ENCODE measurements at places on chromosomes 5 and 9.
A peak's percentile ranks its signal among the peaks of the same experiment; 100 is the strongest.

GRCh38 chr5:81749561-81750307 lies 1.2 kb downstream of the SSBP2 start:
- DNase-seq: peak; percentile 17

DNA sequence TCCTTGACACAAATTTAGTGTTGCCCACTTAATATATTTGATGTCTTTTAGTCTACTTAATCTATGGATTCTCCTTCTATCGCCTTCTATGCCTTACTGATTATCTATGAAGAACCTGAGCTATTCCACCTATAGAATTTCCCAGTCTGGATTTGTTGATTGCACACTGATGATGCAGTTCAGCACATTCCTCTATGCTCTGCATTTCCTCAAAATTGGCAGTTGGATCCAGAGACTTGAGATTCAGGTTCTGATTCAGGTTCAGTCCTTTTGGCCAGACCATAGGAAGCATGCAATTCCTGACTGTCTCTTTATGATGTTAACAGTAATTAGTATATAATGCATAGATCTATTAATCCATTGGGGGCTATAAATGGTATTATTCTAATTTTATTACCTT lies 13.8 kb downstream of the SLC22A5 start:
- no peak for DNase-seq

- DNase-seq: no peak
Observed at GRCh38 chr9:75105019-75105540, 16.8 kb downstream of the OSTF1 start.

- DNase-seq: no peak
Observed at GRCh38 chr5:33941090-33941489, 4.9 kb downstream of the RXFP3 start.

GRCh38 chr5:52838326-52839015 lies 50.8 kb downstream of the ITGA1 start:
- DNase-seq: no peak

DNA sequence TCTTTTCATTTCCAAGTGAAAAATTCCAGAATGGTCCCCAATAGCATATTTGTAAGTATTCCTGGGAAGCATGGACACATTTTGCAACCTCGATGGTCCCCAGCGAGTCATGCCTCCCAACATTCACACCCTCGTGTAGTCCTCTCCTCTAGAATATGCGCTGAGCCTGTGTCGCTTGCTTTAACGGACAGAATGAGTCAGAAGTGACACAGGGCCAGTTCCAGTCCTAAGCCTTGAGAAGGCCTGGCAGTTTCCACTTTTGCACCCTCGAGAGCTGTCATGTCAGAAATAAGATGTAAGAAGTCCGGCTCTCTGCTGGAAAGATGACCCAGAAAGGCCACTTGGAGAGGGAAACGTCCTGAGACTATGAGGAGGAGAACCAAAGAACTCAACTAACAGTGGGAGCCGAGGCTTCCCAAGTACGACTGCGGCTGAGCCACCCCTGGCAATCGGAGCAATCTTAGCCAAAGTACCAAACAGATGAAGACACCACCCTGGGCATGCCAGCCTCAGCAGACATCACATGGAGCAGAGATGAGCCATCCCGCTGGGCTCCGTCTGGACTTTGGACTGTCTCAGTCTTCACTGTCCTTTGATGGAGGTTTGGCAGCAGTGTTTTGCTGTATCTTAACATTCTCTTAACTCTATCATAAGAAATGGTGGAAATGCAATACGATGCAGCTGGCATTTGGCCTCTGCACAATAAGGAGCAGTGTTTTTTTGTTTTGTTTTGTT lies 42.6 kb upstream of the GFPT2 start:
- DNase-seq: no peak

GRCh38 chr5:58165152-58165551 lies 294.7 kb downstream of the PLK2 start:
- no peak for DNase-seq

GRCh38 chr5:113161806-113162205 lies 185.2 kb downstream of the DCP2 start:
- DNase-seq: no peak

- DNase-seq: no peak
Observed at GRCh38 chr5:159203351-159203750, 6.0 kb downstream of the RNF145 start.

DNA sequence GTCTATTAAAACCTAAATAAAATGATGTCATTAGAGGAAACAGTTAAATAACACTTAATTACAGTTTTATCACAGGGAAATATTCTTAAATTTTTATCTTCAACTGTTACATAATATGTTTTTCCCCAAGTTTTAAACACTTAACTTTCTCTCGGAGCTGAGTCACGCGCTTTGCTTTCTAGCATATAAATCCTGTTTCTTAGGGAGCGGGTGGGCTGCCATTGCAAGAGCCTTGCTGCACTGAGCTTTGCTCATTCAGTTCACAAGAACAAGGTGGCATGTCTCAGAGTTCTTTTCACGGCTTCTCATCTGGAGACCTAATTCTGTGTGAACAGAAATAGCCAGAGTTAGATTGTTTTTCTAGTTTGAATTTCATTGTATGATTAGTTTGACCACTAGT lies 166.1 kb downstream of the ZSWIM6 start:
- DNase-seq: no peak

GRCh38 chr5:102809033-102809432 lies 53.9 kb downstream of the PAM start:
- no peak for DNase-seq

DNA sequence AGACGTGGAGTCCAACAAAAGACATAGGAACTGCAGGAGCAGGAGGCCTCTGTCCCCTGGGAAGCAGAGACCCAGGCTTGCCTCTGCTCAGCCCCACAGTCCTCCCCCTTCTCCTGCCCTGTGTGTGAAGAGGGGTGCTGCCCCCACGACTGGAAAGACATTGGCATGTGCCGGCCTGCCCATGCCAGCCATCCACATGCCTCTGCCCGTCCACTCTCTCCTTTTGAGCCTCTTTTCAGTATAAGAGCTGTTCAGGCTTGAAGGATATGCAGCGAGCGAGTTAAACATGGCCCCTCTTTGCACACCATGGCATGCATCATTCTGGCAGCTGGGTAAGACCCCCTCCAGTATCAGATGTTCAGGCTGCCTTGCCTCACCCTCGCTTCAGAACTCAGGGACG lies 159.7 kb upstream of the OTULINL start:
- no peak for DNase-seq

GRCh38 chr5:40841068-40841805 lies at the start of gene CARD6:
TSS of gene CARD6 (plus strand) at chr5:40841367. CDS start at chr5:40841383, 16 bp downstream.
- DNase-seq: no peak

- no peak for DNase-seq
Observed at GRCh38 chr5:173472164-173472563, 143.9 kb upstream of the STC2 start.

DNA sequence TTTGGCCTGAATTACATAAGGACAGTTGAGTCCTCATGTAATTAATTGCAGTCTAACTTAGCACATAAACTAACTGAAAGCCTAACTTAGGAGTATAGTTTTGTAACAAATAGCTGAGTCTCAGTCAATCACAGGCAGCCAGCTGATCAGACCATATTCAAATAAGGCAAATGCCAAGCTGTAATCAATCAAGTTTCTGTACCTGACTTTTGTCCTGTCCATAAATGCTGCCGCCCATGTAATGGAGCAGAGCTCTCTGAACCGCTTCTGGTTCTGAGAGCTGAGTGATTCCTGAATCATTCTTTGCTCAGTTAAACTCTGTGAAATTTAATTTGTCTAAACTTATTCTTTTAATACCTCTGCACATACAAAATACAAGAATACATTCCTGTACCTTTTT lies 104.8 kb downstream of the TSSK1B start:
- DNase-seq: no peak

- no peak for DNase-seq
Observed at GRCh38 chr5:113382731-113383130, 52.1 kb downstream of the TSSK1B start.

- DNase-seq: no peak
Observed at GRCh38 chr5:119270960-119271757, 84.7 kb upstream of the TNFAIP8 start.

- no peak for DNase-seq
Observed at GRCh38 chr5:167759057-167759821, 532.2 kb upstream of the WWC1 start.
